Activated effector memory CD4-positive, alpha-beta T cell treated with Interleukin-2 at 50 U/mL for 16 hours (primary cell): ENCODE measurements at places on chromosomes 5 and 9.

DNA sequence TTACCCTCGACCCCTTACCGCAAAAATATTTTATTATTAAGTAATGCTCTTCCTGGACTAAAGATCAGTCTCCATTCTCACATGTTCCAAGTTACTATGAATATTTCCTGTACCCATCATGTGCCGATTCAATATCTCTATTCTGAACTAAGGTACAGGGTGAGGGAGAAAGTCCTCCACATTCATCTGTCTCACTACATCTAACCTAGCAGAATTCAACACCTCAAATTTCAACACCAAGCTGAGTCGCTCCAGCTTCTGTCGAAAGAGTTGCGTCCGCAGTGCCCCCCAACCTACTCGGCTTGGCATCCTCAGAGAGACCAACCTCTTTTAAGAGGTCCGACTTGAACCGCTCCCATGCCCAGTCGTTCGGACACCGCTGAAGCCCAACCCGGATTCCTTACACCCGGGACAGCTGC is 1.0 kb downstream of the CERT1 start:
- no peak for DNase-seq

DNA sequence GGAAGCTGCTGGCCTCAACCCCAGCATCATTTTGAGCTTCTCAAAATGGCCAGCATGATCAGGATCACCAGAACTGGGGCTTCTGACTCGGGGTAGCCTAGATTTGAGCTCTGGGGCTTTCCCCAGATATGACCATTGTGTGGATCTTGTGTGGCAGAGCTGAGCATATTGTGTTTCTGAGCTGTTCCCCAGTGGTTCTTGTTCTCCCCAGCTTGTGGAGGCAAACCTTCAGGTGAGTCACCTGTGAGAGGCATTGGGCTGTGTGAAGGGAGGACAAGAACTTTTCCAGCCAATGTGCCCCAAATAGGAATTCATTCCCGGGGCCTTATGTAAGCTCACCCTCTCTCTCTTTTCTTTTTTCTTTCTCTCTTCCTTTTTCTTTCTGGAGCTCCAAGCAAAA is 80.7 kb upstream of the PITX1 start:
- no peak for DNase-seq

- no peak for DNase-seq
Measured at GRCh38 chr9:73847536-73847935, 649.6 kb upstream of the RORB start.

DNA sequence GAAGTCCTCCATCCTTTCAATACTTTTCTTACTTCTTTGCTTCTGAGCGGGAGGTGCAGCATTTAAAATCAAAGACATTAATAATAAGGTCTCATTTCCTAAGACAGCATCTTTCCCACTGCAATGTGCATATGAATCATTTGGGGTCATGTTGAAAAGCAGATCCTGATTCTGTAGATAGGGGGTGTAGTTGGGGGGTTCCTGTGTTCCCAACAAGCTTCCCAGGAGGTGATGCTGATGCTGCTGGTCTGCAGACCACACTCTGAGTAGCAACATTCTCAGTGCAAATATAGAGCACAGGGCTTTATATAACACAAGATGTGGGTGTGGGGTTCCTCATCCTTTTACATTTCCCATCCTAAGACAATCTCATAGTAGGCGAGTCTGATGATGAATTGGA is 126.5 kb upstream of the PALM2AKAP2 start:
- no peak for DNase-seq

DNA sequence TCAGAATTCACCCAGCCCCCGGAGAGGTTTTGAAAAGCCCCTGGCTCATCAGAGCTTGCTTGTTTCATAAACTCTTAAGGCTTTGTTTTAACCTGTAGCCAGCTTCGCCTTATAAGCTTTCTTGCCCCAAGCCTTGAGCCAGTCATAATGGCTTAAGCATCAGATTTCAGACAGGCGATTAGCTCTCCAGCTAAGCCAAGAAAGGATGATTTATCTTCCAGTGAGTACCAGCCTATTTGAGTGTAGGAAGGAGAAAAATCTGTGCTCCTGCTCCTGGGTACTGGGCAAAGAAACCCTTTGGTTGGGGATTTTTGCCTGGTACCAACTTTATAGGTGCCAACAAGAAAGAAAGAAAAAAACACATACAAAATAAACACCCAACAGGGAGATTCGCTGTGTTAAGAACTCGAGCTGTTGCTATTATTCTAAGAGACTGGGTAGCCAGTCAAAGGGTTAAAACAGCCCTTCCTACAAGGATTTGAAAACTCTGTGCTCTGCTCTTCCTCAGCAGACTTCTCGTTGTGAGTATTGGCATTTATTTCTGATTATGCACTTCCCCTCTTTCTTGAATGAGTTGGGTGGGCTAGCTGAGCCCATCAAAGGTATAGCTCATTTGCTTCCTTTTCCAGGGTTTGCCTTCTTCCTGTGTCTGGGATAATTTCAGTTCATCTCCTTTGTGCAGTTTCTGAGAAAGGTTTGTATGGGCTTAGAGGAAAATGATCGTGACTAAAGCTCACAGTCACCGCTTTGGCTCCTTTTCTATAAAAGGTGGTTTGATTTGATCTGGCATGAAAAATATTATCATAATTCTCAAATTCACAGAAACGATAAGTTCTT is 157.2 kb upstream of the DMRT1 start:
- no peak for DNase-seq

DNA sequence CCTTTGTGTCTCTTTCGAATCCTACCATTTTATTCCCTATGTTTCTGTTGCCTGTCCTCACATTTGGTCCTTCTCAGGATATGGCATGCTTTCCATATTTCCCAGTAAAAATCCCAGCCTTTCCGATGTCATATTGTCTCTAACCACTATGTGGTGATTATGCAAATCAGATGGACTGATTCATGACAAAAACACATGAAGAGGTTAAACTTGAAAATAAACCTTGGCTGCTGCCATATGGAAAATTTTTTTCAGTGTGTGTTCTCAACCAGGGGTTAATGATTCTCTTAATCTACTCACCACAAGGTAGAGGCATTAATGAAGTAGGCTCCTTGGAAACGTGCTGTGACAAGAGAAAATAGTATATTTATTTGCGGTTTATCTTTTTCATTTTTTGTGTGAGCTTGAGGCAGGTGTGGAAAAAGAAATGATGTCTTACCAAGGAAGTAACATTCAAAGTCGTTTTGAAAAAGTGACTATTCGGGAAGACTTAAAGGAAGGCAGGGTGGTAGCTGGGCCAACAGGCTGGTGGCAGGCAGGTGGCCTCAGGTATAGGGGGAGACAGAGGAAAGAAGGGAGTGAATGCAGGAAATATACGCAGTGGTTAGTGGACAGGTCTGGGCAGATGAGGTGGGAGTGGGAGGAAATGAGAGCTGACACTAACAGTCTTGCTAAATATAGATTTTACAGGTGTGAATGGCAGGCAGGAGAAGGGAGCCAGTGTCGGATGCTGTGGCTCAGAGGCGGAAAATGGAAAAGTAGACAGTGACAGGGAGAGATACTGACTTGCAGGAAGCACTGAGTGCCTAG is 46.2 kb downstream of the DMRT2 start:
- DNase-seq = no peak

GRCh38 chr9:90274725-90275124 is 367.9 kb downstream of the DIRAS2 start:
- DNase-seq = no peak

GRCh38 chr5:82821846-82822633 is 255.2 kb downstream of the TMEM167A start:
- no peak for DNase-seq

GRCh38 chr5:145697251-145697990 is 137.7 kb downstream of the PRELID2 start:
- no peak for DNase-seq

GRCh38 chr5:90558344-90559192 is at the start of gene ADGRV1:
ADGRV1 (plus strand) TSS chr5:90558797; CDS start chr5:90558896, 99 bp downstream.
- DNase-seq = no peak

DNA sequence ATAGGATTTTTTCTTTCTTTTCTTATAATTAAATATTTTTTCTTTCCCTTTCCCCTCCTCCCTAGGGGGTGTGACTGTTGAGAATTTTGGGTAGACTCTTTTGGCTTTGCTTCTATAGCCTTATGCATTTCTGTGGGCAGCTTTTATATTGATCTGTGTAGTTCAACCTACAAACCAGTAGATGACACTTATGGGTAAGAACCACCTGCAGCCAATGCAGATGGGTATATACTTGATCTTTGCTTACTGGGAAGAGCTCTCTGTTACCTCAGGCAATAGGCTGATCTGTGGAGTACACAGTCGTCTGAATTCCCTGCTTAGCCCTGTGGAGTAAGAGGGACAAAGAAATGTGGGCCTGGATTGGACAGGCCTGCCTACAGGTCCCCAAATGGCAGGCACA is 102.7 kb upstream of the STARD4 start:
- no peak for DNase-seq

DNA sequence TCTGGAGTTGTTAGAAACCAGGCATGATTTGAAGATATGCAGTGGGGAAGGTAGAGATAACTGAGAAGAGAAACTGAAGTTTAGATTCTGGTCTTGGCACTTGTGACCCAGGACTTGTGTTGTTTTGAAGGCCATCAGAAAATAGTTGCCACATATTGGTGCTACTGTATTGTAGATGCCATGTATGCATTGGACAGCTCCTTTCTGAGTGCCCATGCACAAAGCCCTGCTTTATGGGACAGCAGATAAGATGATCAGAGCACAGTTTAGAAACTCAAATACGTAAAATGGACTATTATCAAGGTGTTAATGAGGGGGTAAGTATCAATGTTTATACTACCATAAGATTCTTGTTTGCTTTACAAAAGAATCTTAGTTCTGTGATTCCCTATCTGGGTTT is 84.9 kb downstream of the KIF4B start:
- no peak for DNase-seq

- no peak for DNase-seq
Measured at GRCh38 chr5:64665243-64665642, 25.1 kb upstream of the SHISAL2B start.

DNA sequence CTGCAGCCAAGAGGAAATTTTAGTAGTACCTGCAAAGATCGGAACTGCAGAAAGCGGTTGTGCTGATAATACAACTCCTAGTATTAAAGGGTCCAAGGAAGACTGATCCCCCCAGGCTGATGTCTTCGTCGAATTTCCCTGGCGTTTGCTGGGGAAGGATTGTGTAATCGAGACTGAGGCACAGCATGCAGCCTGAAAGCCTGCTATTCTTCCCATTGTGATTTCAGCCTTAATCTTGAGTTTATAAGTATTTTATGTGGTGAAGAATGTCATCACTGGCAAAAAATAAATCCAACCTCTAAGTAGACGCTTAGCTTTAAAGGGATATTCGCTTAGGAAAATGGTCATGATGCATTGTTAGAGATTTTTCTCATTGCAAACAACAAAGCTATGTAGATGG is 21.3 kb upstream of the LMX1B start:
- no peak for DNase-seq

GRCh38 chr5:115052948-115053347 is 116.8 kb downstream of the TRIM36 start:
- DNase-seq = no peak

GRCh38 chr5:172870291-172870714 is 36.3 kb downstream of the ERGIC1 start:
- DNase-seq = no peak

DNA sequence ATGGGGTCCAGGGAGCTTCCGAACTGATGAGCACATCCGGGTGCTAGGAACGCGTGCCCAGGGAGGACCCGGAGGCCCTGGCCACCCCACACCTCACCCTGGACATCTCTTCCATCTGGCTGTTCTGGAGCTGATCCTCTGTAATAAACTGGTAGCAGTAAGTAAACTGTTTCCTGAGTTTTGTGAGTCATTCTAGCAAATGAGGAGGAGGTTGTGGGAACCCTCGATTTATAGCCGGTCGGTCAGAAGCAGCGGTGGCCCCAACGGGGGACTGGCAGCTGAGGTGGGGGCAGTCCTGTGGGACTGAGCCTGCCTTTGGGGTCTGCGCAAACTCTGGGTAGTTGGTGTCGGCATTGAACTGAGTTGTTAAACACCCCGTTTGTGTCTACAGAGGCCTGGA is 15.4 kb upstream of the UBAC1 start:
- no peak for DNase-seq

DNA sequence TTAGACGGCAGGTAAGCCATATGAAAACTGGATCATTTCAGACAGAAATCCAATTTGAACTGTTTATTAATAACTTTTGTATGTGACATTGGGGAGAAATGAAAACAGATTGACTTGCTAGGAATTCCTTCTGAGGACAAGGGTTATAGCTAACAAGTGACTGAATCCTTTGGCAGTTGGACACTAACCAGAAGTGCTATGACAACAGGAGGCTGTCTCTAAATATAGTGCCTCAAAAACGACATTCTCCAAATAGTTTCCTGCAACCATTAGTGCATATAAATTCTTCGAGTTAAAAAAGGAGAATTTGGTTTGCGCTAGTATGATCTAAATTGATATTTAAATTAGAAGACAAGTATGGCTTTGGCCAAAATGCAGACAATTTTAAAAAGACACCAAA is 338.6 kb downstream of the PTPRD start:
- DNase-seq = no peak

DNA sequence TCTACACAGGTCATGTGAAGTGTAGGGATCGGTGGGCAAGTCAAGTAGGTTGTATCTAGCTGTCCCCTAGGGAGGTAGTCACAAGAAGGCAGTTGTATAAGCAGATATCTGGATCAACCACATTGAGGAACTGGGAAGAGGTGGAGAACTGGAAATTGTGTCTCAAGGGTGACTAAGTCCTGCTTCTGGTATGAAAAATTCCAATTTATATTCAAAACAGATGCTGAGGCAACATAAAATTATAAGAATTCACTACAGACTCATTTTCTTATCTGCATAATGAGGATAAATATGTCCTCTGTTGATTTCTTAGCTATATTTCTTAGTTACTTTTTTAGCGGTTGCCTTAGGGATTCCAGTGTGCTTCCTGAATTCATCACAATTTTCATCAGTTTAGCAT is 46.8 kb downstream of the GALNT12 start:
- DNase-seq = no peak

DNA sequence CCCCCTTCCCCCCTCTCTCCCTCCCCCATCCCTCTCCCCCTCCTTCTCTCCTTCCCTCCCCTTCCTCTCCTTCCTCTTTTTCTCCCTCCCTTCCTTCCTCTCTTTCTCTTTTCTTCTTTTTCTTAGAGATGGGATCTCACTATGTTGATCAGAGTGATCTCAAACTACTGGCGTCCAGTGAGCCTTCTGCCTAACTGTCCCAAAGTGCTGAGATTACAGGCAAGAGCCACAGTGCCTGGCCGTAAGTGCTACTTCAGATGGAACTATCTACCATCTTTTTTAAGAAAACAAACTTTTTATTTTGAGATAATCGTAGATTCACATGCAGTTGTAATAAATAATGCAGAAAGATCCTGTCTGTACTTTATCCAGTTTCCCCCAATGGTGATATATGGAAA is 6.3 kb downstream of the RCL1 start:
- no peak for DNase-seq

DNA sequence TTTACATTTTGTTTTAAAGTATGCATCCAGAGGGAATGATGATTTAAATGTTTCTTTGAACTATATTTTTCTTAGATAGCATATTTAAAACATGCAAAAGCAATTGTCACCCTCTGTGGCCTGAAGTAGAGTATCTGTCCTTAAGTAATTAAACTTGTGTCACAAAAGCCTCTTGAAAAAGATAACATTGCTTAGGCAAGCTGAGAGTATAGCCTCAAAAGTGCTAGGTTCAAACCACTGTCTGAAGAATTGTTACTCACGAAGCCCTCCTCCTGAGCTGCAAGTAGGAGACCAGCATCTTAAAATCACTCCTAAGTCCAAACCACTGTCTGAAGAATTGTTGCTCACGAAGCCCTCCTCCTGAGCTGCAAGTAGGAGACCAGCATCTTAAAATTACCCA is 378.0 kb upstream of the PRR16 start:
- DNase-seq = no peak

GRCh38 chr5:122089096-122090013 is 11.3 kb upstream of the LOX start:
- no peak for DNase-seq
